ENCODE measurements at places on chromosomes 7 and 10.

DNA sequence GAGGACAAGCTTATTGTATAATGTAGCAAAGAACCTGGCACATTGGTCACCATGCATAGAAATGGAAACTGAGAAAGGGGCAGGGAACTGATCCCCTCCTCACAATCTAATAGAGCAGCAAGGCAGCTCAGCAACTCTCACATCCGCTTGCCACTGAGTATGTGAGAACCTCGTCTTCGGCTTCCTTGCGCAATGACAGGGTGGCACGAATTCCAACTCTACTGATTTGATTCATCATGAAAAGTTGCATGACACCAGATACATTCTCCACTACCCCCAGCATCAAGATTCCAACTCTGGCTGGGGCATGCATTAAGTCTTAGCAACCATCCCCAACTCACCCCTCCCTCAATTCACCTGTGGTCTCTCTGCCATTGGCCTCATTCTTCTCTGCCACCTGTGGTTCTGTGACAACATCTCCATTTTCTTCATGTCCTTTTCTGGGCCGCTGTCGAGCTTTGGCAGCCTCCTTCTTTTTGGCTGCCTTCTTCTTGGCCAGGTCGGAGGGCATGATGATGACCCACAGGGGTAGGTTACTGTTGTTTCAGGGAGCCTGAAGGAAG lies 976 bp downstream of the ABCF2 start:
- DNase-seq, result no peak

- no peak for DNase-seq
These were observed 279.4 kb upstream of the HABP2 start for GRCh38 chr10:113273181-113274163.

- DNase-seq, result no peak
These were observed 285.0 kb downstream of the PHTF2 start for GRCh38 chr7:78083476-78084120.

DNA sequence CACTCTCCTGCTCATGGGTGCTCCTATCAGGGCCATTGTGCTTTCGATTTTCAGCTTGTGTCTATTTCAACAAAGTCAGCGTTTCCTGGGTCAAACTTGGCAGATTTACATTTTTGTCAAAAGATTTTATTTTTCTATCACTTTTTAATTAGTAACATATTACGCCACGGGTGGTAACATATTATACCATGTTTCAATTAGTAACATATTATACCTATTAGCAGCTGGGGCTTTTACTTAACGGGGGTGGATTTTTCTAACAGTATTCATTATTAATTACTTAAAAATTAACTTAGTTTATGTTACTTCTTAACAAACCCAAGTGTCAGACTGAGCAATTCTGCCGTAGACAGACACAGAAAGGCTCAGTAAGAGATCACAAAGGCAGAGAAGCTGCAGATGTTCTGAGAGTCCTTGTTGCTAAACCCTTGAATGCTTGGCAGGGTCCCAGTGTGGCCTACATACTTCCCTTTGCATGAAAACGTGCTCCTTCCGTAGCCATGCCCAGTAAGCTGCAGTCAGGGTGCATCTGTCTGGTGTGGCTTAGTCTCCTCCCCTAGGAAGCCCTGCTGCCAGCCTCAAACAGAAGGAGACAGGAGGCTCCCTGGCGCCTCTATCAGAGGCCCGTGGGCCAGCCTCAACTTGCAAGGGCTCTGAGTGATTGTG lies 263.1 kb upstream of the CXCL12 start:
- no peak for DNase-seq

DNA sequence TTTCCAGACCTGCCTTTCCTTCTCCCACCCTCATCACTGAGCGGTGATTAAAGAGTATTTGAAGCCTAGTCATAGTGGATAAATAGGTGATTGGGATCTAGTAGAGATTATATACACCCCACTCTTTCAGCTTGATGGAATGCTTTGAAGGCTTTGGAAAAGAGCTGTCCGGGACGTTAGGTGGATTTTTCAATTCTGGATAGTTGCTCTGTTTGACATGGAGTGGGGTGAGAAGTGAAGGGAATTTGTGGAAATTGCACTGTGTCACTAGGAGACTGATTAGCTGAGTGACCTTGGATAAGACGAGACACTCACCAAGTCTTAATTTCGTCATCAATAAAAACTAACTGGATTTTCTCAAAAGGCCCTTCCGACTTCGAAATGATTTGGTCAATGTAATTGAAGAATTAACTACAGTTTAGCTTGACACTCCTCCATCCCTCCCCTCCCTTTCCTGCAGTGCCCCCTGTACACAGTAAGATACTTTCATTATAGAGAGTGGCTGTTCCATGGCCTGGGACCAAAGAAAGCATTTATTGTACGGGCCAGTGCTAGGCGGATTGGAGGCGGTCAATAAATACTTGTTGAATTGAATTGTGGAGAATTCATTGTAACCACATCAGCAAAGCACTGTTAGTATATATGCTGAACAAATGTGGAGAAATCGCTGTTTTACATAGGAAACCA lies 962 bp downstream of the ZKSCAN1 start:
- no peak for DNase-seq

DNA sequence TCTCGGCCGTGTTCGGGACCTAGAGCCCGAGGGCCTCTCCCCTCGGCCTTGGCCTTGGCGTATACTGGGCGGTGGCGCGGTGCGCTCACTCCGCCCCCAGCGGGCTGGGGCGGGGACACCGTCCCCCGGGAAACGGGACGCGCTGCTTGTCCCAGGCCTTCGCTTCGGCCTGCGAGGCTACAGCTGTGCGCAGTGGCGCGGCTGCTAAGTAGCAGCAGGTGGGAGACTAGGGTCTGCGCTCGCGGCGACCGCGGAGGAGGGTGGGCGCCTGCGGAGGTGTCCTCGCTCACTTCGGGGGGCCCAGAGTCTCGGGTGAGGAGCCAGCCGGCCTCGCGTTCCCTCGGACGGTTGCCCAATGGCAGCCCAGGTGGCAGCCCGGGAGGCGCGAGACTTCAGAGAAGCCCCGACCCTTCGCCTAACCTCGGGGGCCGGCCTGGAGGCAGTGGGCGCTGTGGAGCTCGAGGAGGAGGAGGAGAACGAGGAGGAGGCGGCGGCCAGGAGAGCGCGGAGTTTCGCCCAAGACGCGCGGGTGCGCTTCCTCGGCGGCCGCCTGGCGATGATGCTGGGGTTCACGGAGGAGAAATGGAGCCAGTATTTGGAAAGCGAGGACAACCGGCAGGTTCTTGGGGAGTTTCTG lies at the start of gene DNAH11:
Gene DNAH11, plus strand, starts transcription at position 149 of the 637 bp plus-strand sequence. Its CDS starts 207 bp downstream, at position 356.
- peak; percentile 48 for DNase-seq

- no peak for DNase-seq
These were observed 245.1 kb downstream of the CAMK1D start for GRCh38 chr10:12594448-12594944.

DNA sequence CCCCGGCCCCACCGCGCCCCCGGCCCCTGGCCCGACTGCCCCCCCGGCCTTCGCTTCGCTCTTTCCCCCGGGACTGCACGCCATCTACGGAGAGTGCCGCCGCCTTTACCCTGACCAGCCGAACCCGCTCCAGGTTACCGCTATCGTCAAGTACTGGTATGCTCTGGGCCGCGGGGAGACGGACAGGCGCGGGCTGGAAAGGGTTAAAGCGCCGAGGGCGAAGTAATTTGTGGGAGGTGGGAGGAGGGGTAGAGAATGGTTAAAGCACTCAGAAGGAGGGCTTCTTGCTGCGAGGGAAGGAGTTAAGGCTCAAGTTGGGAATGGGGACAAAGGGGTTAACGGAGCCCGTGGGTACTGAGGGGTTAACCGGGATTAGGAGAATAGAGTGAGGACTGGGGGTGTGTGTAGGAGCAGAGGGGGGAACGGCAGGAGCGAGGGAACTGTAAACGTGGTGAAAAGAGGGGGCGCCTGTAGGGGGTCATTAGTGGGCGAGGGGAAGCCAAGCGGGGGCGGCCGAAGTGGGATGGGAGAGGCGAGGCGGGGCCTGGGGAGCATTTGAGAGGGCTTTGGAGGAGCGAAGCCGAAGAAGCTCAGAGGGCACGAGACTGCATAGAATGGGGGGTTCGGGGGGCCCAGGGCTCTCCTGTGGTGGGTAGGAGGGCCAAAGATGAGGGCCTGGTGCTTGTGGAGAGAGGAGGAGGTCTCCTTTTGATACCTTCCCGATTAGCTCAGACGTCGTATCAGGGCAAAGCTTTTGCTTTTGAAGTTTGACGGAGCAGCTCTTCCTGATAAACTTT lies 605 bp downstream of the SUFU start:
- peak; percentile 55 for DNase-seq

DNA sequence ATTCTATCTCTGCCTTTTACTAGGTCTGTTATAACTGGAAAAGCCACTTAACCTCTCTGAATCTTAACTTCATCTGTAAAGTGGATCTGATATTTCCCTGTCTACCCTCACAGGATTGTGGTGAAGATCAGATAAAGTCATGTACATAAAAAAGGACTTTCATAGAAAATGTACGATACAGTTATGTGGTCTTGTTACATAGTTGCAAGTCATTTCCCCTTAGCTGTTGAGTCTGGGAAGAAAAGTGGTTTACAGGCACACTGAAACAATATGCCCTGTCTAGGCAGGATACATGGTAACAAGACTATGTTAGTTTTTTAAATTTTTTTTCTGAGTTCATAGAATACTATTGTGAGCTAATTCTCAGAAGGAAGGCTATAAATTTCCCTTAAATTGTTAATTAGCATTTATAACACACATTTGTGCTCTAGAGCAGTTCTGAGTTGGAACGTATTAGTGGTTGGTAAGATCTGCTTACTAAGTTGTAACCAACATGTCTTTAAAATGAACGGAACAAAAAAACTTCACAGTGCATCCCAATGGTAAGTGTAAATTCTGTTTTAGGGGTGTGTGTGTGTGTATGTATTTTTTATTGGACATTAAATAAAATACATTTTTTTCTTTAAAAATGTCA lies 7.1 kb upstream of the GSTO1 start:
- DNase-seq, result no peak

DNA sequence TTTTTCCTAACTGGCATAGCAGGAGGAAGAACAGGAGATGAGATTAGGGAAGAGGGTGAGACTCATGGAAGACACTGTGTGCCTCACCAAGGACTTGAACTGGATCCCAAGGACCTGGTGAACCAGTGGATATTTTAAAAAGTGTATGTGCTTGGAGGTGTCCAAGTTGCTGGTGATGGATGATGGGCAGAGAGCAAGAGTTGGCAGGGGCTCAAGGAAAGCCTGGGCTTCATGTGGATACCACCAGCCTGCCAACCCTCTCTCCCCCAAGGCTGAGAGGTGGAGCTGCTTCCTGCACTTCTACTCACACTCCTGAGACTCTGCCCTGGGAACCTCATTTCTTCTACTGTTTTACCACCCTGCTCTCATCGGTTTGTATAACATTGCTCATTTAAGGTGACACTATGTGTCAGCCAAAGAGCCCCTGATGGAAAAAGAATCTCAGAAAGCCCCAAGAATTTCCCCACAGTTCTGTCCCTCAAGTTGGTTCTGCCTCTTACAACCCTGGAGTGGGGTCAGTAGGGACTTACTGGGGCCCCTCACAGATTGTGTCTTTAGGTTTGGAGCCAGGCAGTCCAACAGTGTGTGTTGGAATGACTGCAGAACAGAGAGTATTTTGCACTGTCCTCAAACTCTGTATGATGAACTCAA lies 56.2 kb upstream of the PDCD4 start:
- no peak for DNase-seq

Measured in liver (tissue), 10 donors.